Hematopoietic multipotent progenitor cell (in vitro differentiated cells): ENCODE measurements at places on chromosomes 1 and 21. TPM values are rescaled to one million over a fixed set of nuclear protein-coding genes. Genes with fewer than 3 reads are reported as not detected.

- DNase-seq: peak; percentile 68
Observed at GRCh38 chr1:145996433-145997015, at the start of gene TXNIP. Gene TXNIP (minus strand): TSS chr1:145996579. CDS start chr1:145996266, 313 bp downstream.

- DNase-seq: no peak
Observed at GRCh38 chr1:11013160-11013531, 692 bp downstream of the TARDBP start.

- no peak for DNase-seq
Observed at GRCh38 chr1:212981571-212982328, 31.4 kb downstream of the VASH2 start.

DNA sequence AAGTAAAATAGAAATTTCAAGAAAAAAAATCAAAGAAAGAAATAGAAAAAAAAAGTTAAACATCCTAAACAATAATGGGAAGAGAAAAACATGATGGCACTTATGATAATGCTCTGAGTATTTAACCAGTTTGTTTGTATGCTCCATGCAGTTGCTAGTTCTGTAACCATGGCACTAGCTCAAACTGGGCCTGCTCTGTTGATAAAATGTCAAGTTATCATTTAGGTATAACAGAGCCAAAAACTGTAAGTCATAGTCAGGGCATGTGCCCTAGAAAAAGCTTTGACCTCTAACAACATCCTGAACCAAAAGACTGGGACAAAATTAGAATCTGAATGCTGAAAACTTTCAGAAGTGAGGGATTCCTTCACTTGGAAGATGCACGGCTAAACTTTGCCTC, 148.9 kb downstream of the KCNT2 start:
- no peak for DNase-seq

- DNase-seq: no peak
Observed at GRCh38 chr1:208159555-208160258, 84.5 kb downstream of the PLXNA2 start.

GRCh38 chr1:31855038-31855845, 39.4 kb upstream of the SPOCD1 start:
- DNase-seq: no peak

GRCh38 chr1:203649999-203650836, 23.6 kb downstream of the ATP2B4 start:
- peak; percentile 75 for DNase-seq

DNA sequence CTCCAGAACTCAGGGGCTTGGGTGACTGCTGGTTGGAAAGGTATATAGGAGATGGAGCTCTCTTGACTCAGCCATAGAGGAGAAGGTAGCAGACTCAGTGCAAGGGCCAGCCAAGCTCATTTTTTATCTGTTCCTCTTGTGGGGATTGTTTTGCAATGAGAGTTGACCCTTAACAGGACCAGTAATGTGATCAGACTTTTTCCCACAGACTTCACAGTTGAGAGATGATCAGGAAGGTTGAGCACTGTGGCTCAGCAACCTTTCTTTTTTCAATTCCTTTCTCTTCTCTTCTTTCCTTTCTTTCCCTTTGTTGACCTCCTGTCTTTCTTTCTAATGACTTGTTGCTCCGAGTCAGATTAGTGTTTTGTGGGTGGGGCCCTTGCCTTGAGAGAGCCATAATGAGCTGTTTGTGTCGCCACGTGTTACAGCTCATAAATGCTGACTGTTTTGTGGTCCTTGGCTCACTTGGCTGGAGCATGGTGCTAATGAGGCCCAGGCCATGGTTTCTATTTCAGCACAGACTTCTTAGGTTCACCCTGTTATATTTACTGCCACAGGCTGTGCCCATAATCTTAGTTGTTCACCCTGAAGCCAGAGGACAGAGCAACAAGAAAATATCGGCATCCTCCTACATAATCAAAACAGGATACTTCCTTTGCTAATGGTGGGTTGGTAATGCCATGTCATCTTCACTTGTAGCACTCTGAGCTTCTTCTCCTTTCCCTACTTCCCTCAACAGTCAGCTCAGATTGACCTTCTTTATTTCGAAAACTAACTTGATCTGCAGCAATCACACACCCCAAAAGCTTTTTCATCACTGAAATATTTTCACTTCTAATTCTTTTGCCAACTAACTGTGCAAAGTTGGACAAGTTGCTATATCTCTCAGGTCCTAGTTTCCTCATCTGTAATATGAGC, 13.9 kb downstream of the ADAM30 start:
- no peak for DNase-seq

- DNase-seq: no peak
Observed at GRCh38 chr1:68188644-68189340, 43.5 kb downstream of the WLS start.

DNA sequence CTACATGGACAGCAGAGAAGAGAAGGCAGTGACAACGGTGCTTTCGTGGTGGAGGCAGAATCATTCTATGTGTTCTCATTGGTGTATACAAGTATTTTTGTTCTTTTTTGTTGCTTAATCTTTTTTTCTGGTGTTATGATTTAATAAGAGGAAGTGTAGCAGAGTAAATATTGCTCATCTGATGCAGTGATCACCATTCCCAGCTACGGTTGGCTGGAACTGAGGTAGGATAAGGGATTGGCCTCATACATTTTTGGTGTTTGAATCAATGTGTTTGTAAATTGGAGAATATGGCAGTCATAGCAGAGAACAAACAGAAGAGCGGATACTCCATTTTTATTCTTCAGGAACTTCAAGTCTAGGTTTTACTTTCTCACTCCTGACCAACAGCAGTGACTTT, 76.6 kb downstream of the UBE2U start:
- no peak for DNase-seq

GRCh38 chr1:156149374-156150332, 3.7 kb upstream of the SEMA4A start:
- no peak for DNase-seq

DNA sequence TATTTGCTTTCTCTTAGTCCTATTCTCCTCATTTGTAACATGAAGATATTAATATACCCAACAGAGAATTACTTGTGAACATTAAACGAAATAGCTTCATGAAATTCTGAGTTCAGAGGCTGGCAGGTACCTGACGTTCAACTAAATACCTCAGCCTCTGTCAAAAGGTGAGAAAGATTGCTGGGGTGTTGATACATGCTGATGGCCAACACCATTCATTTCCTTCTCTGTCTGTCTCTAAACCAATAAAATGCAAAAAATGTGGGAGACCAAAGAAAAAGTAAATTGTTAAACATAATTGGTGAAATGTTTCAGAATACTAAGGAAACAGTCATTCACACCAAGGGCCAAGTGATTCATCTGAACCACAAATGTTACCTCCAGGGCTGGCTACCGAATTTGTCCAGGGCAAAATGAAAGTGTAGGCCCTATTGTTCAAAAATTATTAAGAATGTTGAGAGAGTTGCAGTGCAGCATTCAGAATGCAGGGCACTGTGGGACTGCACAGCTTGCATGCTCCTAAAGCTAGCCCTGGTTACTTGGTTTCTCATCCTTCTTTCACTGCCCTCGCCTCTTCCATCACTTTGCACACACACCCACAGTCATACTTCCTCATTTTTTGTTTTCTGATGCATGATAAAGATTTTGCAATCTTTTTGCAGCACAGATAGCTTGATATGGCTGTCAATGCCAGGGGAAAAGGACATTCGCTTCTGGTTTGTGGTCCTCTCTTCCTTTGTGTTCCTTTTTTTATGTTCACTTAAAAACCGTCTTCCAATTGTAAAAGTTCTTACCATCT, 414.3 kb upstream of the NR5A2 start:
- no peak for DNase-seq

GRCh38 chr1:91610102-91610501, 109.5 kb downstream of the CDC7 start:
- no peak for DNase-seq

DNA sequence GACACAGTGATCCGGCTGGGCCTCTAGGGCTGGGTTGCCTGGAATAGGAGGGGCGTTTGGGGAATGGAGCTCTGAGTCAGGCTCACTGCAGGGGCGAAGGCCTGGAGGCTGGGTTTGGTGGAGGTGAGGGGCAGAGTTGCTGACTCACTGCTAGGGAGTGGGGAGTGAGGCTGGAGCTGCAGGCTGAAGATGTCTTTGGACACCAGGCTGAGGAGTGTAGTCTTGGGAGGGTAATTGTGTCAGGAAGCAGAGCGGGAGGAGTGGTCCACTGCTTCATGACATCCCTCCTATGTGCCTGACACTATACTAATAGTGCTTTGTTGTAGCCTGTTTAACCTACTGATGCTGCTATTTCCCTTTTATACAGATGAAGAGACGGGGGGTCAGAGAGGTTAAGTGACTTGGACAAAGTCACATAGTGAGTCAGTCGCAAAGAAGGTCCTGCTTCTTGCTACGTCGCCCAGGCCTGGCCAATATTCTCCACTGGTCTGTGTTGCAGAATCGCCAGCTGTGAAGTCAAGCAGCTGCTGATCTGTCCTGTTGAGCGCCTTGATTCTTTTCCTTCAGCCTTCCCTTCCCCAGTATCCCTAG, 13.6 kb downstream of the ACTL8 start:
- no peak for DNase-seq

GRCh38 chr1:225449261-225449660, 21.4 kb upstream of the LBR start:
- DNase-seq: no peak

DNA sequence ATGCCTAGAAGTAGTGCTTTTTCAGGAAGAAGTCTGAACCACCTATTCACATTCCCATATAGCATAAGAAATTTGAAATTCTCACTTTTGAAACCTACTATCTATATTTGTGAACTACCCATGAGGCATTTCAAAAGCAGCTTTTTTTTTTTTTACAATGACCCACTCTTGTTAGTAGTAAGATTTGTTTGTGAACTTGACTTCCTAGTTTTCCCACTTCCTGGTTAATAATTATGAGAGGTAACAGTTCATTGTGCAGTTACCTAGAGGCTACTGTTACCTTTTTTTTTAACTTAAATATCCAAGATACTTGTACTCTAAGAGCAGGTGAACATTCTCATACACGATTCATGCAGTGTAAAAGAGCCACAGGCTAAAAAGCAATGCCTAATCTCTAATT, 371.7 kb upstream of the ADGRL2 start:
- DNase-seq: no peak

DNA sequence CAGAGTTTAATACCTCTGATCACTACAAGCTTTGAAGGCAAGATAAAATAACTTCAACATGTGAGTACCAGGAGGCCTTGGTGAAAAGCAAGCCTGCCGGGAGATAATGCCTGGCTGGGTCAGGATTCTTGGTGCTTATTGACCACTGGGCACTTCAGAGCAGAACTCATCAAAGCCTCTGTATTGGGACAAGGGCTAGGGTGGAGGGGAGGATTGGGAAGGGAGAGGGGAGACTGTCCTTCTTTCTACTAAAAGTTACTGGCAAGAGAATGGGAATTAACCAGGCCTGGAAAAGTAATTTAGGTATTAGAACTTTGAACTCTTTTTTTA, 35.2 kb downstream of the NEK2 start:
- no peak for DNase-seq

DNA sequence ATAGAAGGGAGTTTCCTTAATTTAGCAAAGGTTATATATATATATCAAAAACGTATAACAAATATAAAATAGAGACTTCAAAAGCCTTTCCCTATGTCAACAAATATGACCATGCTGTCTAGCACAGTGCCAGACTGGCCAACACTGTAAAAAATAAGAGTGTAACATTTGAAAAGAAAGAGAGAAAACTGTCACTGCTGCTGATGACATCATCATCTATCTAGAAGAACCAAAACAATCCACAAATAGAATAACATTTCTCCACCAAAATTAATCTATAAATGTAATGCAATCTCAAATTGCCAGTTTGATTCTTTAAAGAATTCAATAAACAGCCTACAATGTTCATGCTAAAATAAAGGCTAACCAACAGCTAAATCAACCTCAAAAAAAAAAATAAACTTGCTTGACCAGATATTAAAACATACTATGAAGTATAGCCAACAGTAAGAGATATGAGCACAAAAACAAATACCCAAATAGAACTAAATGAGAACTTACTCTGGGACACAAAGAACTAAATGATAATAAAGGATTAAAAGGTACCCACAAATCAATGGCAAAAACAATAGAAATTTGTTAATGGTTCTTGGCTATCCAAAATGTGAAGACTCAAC, 50.2 kb downstream of the ENAH start:
- DNase-seq: no peak

GRCh38 chr1:206686478-206687249, 2.0 kb downstream of the MAPKAPK2 start:
- DNase-seq: no peak

- no peak for DNase-seq
Observed at GRCh38 chr1:12056331-12056841, 6.7 kb upstream of the TNFRSF8 start.

Gene EPHA8
- total RNA-seq: not detected

Gene TCEA3
- total RNA-seq: not detected

Gene AMY1A
- not detected for total RNA-seq

Gene IBA57
- 10.8 TPM for total RNA-seq

Gene OPRD1
- not detected for total RNA-seq

Gene CYP4X1
- total RNA-seq: not detected

Gene LRRC38
- total RNA-seq: 0.27 TPM

Gene TSACC
- not detected for total RNA-seq

Gene F5
- total RNA-seq: 0.27 TPM

Gene NOS1AP
- under 0.01 TPM for total RNA-seq

Gene THEMIS2
- total RNA-seq: 181 TPM
